Activated naive CD4-positive, alpha-beta T cell treated with anti-CD3 and anti-CD28 coated beads, Interleukin-2, amount 50 U/mL, for 72 hours (primary cell): ENCODE measurements at places on chromosomes 7 and 10.

DNA sequence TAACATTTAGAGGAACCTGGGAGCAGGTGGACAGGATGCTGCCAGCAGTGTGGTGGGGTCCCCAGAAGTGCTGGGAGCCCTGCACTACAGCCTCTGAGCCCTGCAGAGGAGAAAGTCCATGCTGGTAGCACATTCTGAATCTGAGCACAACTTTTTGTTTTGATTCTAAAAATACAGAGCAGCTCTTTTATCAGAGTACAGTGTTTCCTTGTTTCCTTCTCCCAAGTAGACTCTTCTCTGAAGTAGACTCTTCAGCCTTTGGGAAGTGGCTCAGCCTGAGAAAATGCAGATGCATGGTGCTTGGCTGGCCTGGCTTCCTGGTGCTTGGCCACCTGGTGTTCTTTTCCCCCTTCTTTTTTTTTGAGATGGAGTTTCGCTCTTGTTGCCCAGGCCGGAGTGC lies 9.1 kb downstream of the ADCY1 start:
- no peak for DNase-seq

DNA sequence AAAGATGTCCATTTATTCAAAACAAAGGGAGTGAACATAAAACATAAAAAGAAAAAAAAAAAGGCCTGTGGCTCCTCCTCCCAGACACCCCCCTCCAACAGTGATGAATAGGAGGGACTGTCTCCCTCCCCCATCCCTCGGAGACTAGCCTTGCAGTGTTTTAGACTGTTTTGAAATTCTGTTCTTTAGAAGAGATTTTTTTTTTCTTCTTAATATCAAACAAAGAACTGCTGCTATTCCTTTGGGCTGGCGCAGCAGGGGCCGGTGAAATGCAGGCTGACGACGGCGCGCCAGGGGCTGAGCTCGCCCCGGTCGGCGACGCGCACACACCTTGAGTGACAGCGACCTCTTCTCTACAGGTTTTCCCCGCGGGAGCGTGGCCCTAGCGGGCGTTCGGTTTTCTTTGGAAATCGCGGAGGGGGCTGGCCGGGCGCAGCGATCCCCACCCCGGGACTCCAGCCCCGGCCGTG lies at the start of gene LANCL2:
LANCL2 (plus strand) TSS at position 133 of the 470 bp plus-strand sequence. CDS start 689 bp downstream, outside the sequence.
- peak; percentile 52 for DNase-seq

DNA sequence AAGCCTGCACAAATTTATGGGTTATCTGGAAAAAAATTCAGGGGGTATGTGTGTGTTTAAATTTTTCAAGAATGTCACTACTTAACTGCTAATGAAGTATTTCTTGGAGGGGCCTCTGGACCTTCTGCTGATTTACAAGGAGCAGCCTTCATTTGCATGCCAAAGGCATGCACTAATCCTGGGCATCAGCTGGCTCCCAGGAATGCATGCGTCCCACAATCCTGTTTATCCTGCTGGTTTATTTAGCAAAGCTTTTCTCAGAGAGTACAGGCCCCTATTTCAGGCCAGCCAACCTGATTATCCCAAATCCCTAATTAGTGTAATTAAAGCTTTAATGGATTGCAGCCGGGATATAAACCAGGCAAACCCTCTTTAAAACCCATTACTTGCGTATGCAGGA lies 170.4 kb downstream of the TAX1BP1 start:
- DNase-seq, result no peak

GRCh38 chr7:151572136-151572535 lies 52.4 kb upstream of the RHEB start:
- DNase-seq, result no peak

GRCh38 chr7:36048902-36049240 lies 104.2 kb upstream of the EEPD1 start:
- no peak for DNase-seq

- peak; percentile 24 for DNase-seq
Measured at GRCh38 chr7:139523199-139523941, at the start of gene CLEC2L. TSS of gene CLEC2L (plus strand) at chr7:139523685. CDS start at chr7:139523928, 243 bp downstream.

DNA sequence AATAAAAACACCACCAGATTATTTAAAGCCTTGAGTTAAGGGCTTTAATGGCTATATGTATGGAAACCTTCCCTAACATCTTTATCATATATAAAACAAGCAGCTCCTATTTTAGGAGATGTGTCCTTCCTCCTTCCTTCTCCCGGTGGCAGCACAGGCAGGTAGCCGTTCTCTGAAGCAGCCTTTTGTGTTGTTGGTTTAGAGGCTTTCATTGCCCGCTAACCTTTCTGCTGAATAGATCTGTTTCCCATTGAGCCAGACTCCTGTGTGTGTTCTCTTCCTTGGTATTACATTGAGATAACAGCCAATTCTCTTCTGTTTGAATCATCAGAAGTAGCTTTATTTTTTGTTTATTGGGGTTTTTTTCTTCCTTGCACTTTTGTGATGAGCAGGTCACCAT lies 131.3 kb downstream of the CACNB2 start:
- DNase-seq, result no peak

- DNase-seq, result no peak
Measured at GRCh38 chr10:125094806-125095205, 65.6 kb downstream of the CTBP2 start.

- no peak for DNase-seq
Measured at GRCh38 chr7:996079-996872, 13.3 kb downstream of the CYP2W1 start.

DNA sequence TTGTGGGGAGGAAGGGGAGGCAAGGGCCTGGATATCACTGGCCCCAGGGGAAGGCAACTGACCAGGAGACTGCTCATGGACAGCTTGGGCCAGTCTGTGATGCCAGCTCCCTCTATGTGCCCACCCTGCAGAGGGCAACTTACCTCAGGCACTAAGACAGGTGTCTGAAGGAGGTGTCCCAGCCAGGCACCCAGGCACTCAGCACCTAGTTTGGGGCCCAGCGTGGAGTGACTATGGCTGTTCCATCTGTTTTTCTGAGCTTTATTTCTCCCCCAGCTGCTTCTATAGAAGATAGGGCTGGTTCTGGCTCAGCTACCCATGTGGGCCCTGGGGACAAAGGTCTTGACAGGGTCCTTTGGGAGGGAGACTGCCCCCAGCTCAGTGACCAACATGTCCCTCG lies 150.6 kb upstream of the PCBD1 start:
- no peak for DNase-seq

- DNase-seq, result no peak
Measured at GRCh38 chr10:70756700-70757360, 28.3 kb downstream of the TBATA start.
